Mesothelial cell of epicardium (in vitro differentiated cells): ENCODE measurements at places on chromosomes 12 and 14. TPM values are rescaled to one million over a fixed set of nuclear protein-coding genes. Genes with fewer than 3 reads are reported as not detected.
A peak's percentile ranks its signal among the peaks of the same experiment; 100 is the strongest.

ESRRB gene
- total RNA-seq, result 0.14 to 0.22 TPM (median 0.16 TPM) in 3 replicates

DNA sequence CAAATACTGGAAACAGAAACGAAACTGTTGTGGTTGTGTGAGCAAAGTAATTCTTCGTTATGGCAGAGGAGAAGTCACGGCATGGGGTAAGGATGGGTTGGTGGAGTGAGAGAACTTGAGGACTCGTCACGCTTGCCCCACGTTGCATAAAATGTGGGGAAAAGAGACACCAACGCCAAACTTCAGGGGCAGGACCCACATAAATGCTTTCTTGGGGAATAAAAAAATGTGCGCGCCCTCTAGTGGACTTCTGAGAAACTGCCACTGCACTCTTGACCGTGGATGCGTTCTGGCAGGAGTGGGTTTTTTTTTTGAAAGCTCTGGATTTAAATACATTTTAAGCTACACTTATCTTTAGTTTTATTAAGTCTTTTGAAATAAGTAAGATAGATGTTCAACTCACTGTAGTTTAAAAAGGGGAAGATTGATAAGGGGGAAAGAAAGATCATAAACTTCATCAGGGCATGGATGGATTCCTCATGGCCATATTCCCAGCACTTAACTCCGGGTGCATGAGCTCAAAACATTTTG, 4.1 kb upstream of the IGF1 start:
- peaks cover 24% of the 10 kb centered on the region for H3K4me1 ChIP-seq
- H3K36me3 ChIP-seq, result peaks cover 3% of the 10 kb centered on the region
- no peak for DNase-seq
- H3K27me3 ChIP-seq, result no peaks in the 10 kb centered on the region

GRCh38 chr14:53884601-53885000, 72.0 kb downstream of the BMP4 start:
- no peak for DNase-seq
- H3K36me3 ChIP-seq, result no peaks in the 10 kb centered on the region
- peak overlapping the region; percentile 64 for H3K27ac ChIP-seq
- H3K4me3 ChIP-seq, result no peak overlapping the region

DNA sequence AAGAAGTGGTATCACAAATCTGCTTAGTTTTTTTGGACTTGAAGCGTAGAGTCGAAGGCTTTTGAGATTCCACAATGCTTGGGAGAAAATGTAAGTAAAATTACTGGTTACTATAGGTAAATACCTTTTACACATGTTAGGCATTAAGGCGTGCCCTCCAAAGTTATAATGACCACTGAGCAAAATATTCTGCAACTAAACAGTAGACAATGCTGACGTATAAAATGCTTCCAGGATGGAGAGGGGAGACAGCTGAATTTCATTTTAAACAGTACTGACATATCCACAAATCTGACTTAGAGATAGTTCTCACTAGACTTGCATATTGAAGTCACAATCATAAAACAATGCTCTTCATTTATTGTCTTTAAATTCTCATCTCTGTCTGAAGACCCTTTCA, 144.5 kb upstream of the DCN start:
- DNase-seq, result no peak
- peaks cover 71% of the 10 kb centered on the region for H3K4me1 ChIP-seq
- H3K27ac ChIP-seq, result peak overlapping the region; percentile 75
- no peaks in the 10 kb centered on the region for H3K27me3 ChIP-seq

GRCh38 chr12:67137256-67137655, 131.9 kb upstream of the CAND1 start:
- no peak overlapping the region for H3K4me3 ChIP-seq
- H3K4me1 ChIP-seq, result peaks cover 17% of the 10 kb centered on the region
- H3K27ac ChIP-seq, result no peak overlapping the region
- DNase-seq, result no peak
- H3K27me3 ChIP-seq, result peaks cover 3% of the 10 kb centered on the region

CCDC184 gene
- 1.4 to 1.7 TPM (median 1.6 TPM) in 3 replicates for total RNA-seq
